ENCODE measurements at places on chromosomes 3 and 15. TPM values are rescaled to one million over a fixed set of nuclear protein-coding genes. Genes with fewer than 3 reads are reported as not detected.
A peak's percentile ranks its signal among the peaks of the same experiment; 100 is the strongest.

DNA sequence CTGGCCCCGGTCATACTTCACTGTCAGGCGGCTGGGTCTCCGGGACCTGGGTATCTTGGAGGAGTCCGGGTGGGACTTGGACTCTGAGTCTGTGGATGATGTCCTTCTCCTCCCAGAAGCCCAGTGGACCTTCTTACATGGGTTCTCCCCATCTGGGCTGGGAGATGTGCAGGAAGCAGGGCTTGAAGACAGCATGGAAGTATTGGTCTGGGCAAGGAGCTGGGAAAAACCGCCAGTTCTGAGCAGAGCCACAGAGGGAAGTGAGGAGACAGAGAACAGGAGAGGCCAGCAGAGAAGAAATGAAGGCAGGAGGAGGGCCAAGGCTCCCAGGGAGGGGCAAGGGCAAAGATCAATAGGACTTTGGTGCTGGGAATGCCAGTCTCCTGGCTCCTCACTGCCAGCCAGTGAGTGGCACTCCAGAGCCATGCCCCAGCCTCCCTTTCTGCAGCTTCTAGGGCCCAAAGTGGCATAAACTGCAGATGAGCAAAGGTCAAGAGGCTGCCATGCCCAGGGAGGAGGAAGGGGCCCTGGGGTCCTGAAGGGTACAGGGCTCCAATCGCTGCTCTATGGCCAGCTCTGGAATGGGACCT is at the start of gene PPP1R14D:
PPP1R14D (minus strand) TSS at position 262 of the 590 bp plus-strand sequence; CDS start at position 195, 67 bp downstream.
- no peak for DNase-seq
- no peaks in the 10 kb centered on the region for H3K4me1 ChIP-seq
- H3K27ac ChIP-seq = no peak within 1 kb of the TSS
- peaks cover 7% of the 10 kb centered on the region for H3K27me3 ChIP-seq

- H3K27me3 ChIP-seq = no peaks in the 10 kb centered on the region
- no peak overlapping the region for H3K27ac ChIP-seq
- DNase-seq = no peak
- H3K36me3 ChIP-seq = no peaks in the 10 kb centered on the region
- no peaks in the 10 kb centered on the region for H3K4me1 ChIP-seq
These were observed 85.6 kb upstream of the PDZRN3 start for GRCh38 chr3:73710340-73710739.

- H3K27me3 ChIP-seq = peaks cover 1% of the 10 kb centered on the region
- no peaks in the 10 kb centered on the region for H3K4me1 ChIP-seq
- no peak overlapping the region for H3K27ac ChIP-seq
- DNase-seq = no peak
These were observed 161.8 kb downstream of the EDEM1 start for GRCh38 chr3:5349343-5349742.

DNA sequence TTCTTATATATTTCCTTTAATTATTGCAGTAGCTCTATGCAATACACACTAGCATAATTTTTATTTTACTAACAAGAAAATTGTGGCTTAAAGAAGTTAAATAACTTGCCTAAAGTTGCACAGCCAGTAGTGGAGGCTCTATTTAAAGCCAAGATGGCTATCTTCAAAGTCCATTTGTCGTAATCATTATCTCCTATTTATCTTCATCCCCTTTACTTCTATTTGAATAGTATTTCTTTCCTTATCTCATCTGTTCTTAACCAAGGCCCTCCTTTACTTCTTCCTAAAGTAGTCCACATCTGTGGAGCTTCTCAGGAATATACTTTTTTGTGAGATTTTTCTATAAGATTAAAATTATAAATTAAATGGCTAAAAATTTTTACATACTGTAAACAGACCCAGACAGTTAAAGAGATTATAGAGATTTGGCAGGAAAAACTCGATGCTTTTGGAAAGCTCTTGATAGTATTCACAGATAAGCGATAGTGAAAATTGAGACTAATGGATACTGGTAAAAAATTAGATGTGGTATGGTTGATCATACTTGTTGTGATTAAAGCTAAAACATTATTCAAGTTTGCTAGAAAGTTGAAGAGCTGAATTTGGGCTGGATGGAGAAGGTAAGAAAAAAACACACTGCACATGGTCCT is 129.2 kb downstream of the ZNF609 start:
- DNase-seq = no peak
- H3K27me3 ChIP-seq = no peaks in the 10 kb centered on the region
- H3K27ac ChIP-seq = no peak overlapping the region
- no peaks in the 10 kb centered on the region for H3K36me3 ChIP-seq

DNA sequence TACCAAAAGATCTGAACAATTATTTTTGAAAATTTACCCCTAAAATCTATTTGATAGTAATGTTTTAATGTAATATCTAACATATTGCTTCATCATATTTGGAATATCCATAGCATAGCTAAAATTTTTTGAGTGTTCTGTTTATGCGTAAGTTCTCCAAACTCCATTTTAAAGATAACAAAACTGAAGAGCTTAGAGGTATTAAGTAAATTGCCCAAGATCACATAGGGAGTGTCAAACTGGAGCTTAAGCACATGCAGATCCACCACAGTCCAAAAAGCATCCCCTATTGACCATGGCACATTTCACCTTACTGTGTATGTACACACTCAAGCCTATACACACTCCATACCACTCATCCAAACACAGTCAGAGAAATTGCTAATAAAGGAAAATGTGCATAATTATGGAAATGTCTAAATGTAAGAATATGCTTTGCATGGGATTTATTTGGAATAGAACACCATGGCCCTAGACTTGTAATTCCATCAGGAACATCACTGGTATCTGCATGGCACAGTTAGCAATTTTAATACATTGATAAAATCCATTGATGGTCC is 85.2 kb upstream of the TGFBR2 start:
- no peaks in the 10 kb centered on the region for H3K36me3 ChIP-seq

DNA sequence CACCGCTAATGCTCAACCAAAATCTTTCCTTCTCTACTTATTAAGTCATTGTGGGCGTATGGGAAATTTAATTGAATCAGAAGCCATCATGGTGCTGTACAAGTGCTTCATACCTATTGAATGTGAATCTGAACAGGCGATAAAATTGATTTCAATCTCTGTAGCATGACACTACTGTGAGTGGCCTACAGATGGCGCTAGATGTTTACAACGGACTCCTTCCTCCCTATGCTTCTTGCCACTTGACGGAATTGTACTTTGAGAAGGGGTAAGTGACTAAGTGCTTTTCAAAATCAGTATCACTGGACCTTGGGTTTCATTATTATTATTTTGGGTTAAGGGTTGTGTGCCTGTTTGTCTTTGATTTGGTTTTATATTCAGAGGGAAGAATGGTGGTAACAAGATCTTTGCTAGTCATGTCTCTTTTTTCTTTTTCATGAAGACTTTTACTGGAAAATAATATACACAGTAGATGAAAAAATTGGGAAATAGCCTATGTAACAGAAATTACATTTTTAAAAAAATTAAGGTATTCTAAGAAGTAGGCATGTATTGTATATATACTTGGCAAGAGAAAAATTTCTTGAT is 35.4 kb downstream of the ACP3 start:
- H3K27ac ChIP-seq = no peak overlapping the region
- H3K4me1 ChIP-seq = no peaks in the 10 kb centered on the region
- no peaks in the 10 kb centered on the region for H3K36me3 ChIP-seq
- H3K27me3 ChIP-seq = no peaks in the 10 kb centered on the region
- no peak overlapping the region for H3K4me3 ChIP-seq

- no peak overlapping the region for H3K4me3 ChIP-seq
- DNase-seq = peak; percentile 42
- H3K4me1 ChIP-seq = no peaks in the 10 kb centered on the region
- H3K36me3 ChIP-seq = peaks cover 55% of the 10 kb centered on the region
- H3K27ac ChIP-seq = no peak overlapping the region
These were observed 27.8 kb upstream of the ITPKA start for GRCh38 chr15:41465822-41466421.

DNA sequence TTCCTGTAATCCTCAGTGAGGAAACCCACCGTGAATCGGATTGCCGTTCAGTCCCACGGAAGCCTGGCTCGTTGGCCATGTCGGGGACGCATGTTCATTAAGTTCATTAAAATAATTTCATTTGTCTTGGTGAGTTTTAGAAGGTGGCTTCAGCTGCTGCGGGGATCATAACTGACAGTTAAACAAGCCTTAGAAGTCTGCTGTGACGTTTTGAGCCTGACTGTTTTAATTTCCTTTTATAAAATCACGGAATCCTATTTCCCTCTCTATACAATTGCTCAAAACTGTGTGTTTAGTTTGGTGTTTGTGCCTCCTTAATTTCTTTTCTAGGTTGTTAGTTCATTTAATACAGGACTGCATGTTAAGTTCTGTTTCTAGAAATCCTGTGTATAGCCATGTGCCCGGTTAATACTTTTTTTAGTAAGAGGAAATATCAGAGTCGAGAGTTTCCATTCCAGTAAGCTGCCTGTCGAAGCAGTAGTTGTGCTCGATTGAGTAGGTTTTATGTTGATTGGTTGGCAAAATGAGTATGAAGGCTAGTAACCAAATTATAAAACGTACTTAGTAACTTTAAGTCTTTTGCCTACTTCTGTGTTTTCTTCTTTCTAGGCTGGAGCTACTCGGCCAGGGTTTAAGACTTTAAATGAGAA is 705 bp downstream of the NIPA2 start:
- H3K27ac ChIP-seq = peak overlapping the region; percentile 97
- H3K4me3 ChIP-seq = peak overlapping the region; percentile 98
- no peaks in the 10 kb centered on the region for H3K27me3 ChIP-seq
- peaks cover 29% of the 10 kb centered on the region for H3K4me1 ChIP-seq
- no peak for DNase-seq

DNA sequence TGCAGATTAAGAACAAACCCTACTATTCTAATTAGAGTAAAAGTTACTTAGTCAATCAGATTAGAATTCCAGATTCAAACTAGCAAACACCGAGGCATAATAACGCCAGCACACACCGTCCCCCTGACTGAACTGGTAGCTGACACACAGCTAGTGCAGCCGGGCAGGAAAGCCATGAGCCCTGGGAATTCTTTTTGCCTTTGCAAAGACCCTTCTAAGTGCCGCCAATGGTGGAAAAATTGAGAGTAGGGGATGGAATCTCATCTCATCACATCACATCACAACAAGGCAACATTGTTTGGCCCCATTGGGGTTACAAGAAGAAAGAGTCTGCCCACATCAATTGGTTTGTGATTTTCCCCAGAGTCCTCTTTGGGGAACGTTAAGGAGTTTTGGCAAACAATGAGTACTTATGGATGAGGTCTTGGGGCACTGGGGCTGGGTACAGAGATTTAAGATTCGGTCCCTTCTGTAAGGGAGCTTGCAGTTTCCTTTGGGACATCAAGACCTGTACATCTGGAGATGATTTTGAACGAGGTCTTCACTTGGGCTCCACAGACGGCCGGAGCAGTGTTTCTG is 120.4 kb upstream of the MEF2A start:
- H3K36me3 ChIP-seq = no peaks in the 10 kb centered on the region
- peaks cover 15% of the 10 kb centered on the region for H3K4me1 ChIP-seq
- no peaks in the 10 kb centered on the region for H3K27me3 ChIP-seq
- H3K27ac ChIP-seq = no peak overlapping the region

GRCh38 chr3:196677931-196678330 is 34.1 kb downstream of the CEP19 start:
- H3K36me3 ChIP-seq = no peaks in the 10 kb centered on the region
- no peak overlapping the region for H3K27ac ChIP-seq
- H3K27me3 ChIP-seq = no peaks in the 10 kb centered on the region
- no peak for DNase-seq
- H3K4me1 ChIP-seq = peaks cover 5% of the 10 kb centered on the region
- H3K4me3 ChIP-seq = no peak overlapping the region

GRCh38 chr3:114659109-114660061 is 365.6 kb downstream of the TIGIT start:
- no peak for DNase-seq
- no peak overlapping the region for H3K4me3 ChIP-seq
- H3K4me1 ChIP-seq = no peaks in the 10 kb centered on the region
- no peaks in the 10 kb centered on the region for H3K27me3 ChIP-seq
- no peak overlapping the region for H3K27ac ChIP-seq
- H3K36me3 ChIP-seq = no peaks in the 10 kb centered on the region

DNA sequence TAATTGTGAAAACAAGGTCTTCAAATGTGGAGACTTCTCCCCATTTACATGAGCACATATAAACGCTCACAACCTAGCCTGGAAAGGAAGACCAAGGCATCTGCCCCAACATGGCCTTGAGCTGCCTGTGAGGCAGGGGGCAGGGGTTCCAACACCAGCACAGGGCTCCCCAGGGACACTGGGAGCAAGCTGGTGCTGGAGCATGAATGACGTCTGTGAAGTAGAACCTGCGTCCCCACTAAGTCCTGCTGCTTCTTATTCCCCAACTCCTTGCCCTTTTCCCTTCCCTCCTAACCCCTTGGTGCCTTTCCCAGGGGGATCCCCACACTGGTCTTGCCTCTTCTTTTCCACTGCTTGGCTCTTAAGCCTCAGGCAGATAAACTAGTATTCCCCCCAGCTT is 93.1 kb downstream of the RBPMS2 start:
- H3K36me3 ChIP-seq = peaks cover 75% of the 10 kb centered on the region
- no peaks in the 10 kb centered on the region for H3K4me1 ChIP-seq
- H3K4me3 ChIP-seq = no peak overlapping the region
- no peak overlapping the region for H3K27ac ChIP-seq

DNA sequence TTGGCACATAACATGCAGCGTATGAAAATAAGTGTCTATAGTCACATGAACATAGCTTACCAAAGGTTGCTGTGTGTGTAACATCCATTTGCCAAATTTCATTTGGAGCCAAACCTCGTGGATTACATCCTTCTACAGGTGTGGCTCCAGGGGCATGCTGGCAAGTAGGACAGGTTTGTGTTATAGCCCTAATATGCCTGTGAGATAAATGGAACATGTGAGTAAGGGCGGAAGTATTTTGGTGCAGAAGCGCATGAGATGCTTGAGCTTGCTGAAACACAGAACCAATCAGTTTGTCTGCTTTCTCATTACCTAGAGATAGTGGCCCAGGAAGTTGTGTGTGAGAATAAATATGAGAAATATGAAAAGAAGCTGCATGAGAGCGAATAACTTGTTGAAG is 21.8 kb upstream of the XCR1 start:
- no peaks in the 10 kb centered on the region for H3K36me3 ChIP-seq
- DNase-seq = no peak
- no peaks in the 10 kb centered on the region for H3K27me3 ChIP-seq
- peaks cover 5% of the 10 kb centered on the region for H3K4me1 ChIP-seq
- no peak overlapping the region for H3K4me3 ChIP-seq

- peak; percentile 94 for DNase-seq
- peak within 1 kb of the TSS; percentile 87 for H3K4me3 ChIP-seq
- H3K27me3 ChIP-seq = no peaks in the 10 kb centered on the region
- H3K27ac ChIP-seq = peak within 1 kb of the TSS; percentile 94
- H3K36me3 ChIP-seq = peaks cover 22% of the 10 kb centered on the region
- H3K4me1 ChIP-seq = peaks cover 28% of the 10 kb centered on the region
These were observed at the start of gene RPUSD2 for GRCh38 chr15:40569129-40569953. RPUSD2 (plus strand) TSS chr15:40569299; CDS start chr15:40569338, 39 bp downstream.

GRCh38 chr3:160545504-160545871 is 19.9 kb downstream of the KPNA4 start:
- H3K4me1 ChIP-seq = peaks cover 21% of the 10 kb centered on the region
- H3K36me3 ChIP-seq = no peaks in the 10 kb centered on the region
- DNase-seq = no peak
- H3K27me3 ChIP-seq = no peaks in the 10 kb centered on the region
- no peak overlapping the region for H3K27ac ChIP-seq
- H3K4me3 ChIP-seq = peak overlapping the region; percentile 4

GRCh38 chr3:28139967-28140634 is 101.3 kb upstream of the CMC1 start:
- peaks cover 6% of the 10 kb centered on the region for H3K27me3 ChIP-seq
- no peaks in the 10 kb centered on the region for H3K4me1 ChIP-seq
- H3K36me3 ChIP-seq = no peaks in the 10 kb centered on the region
- no peak for DNase-seq
- H3K27ac ChIP-seq = no peak overlapping the region

Gene MB21D2
- total RNA-seq = 10.8 TPM

Gene SLC6A11
- not detected for total RNA-seq

Gene ZNF106
- 47.5 TPM for total RNA-seq

Gene PAQR9
- not detected for total RNA-seq

Gene LMCD1
- total RNA-seq = 5.6 TPM

Data from CD4-positive, CD25-positive, alpha-beta regulatory T cell (primary cell).